NCI-H510A (cell line): ENCODE measurements at places on chromosomes 4 and X.

GRCh38 chr4:80776168-80776567 is 254.3 kb upstream of the BMP3 start:
- DNase-seq = no peak

GRCh38 chrX:74656079-74656745 is 41.8 kb upstream of the RLIM start:
- no peak for DNase-seq

GRCh38 chr4:74942251-74942917 is 9.5 kb downstream of the PARM1 start:
- DNase-seq = no peak

- DNase-seq = no peak
Observed at GRCh38 chr4:150046728-150047217, 31.5 kb upstream of the DCLK2 start.

- DNase-seq = no peak
Observed at GRCh38 chrX:45660477-45660876, 459.8 kb upstream of the DIPK2B start.

DNA sequence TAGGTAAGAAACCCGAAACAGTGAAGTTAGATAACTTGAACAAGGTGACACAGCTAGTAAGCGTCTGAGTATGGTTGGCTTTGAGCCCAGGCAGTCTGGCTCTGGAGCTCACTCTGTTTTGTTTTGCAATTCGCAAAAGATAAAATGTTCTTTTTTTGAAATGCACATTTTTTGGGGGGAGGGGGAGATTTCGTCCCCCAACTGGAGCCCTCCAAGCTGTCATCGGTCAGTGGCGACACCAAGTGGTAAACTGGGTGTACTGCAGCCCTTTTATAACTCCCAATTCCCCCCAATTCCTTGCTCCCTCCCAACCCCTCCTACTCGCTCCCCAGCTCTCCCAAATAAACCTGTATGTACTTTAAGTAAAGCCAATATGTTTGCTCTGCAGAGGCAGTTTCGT is 2.8 kb upstream of the CLCN5 start:
- DNase-seq = no peak

- DNase-seq = no peak
Observed at GRCh38 chr4:117968606-117969005, 65.7 kb upstream of the NDST3 start.

DNA sequence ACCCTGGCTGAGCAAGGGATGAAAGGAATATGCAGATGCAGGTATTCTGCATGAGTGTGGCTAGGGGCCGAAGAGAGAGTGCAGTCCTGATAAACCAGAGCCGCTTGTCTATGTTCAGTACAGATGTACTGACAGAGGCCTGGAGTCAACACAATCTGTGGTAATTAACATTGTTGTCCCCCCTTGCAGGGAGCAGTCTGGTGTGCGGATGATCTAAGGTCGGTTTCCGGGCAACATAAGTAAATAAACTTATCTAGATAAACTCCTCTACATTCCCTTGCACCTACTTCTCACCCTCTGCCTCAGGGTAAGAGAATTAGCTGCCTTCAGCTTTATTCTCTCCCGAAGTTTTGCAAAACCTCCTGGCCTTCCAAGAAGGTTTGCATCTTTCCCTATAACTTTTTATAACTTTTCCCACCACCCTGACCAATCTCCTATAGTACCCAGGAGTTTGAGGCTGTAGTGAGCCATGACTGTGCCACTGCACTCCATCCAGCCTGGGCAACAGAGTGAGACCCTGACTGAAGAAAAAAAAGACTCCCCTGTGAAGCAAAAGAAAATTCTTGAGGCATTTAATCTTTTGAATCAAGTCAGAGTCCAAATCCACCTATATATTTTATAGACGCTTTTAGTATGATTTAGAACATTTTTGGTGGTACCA is 26.6 kb downstream of the SNX25 start:
- no peak for DNase-seq

- DNase-seq = no peak
Observed at GRCh38 chrX:151711787-151712186, 4.0 kb upstream of the FATE1 start.

DNA sequence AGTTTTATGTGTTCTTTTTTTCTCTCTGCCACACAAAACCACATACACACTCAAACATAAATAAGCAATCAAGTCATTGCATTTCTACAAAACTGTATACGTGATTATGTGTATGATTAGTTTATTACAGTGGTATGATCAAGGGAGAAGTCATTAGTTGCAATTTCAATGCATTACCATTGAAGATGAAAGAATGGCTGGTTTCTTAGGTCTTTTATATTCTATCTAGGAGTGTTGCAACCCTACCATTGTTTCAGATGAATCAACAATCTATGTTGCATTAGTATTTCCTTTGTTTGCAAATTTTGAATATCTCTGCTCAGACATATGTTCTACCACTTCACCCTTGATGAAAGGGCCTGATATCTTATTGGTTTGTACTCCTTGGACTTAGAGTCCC is 6.8 kb downstream of the ANXA3 start:
- no peak for DNase-seq

GRCh38 chr4:124173912-124174311 is 538.6 kb downstream of the ANKRD50 start:
- DNase-seq = no peak

DNA sequence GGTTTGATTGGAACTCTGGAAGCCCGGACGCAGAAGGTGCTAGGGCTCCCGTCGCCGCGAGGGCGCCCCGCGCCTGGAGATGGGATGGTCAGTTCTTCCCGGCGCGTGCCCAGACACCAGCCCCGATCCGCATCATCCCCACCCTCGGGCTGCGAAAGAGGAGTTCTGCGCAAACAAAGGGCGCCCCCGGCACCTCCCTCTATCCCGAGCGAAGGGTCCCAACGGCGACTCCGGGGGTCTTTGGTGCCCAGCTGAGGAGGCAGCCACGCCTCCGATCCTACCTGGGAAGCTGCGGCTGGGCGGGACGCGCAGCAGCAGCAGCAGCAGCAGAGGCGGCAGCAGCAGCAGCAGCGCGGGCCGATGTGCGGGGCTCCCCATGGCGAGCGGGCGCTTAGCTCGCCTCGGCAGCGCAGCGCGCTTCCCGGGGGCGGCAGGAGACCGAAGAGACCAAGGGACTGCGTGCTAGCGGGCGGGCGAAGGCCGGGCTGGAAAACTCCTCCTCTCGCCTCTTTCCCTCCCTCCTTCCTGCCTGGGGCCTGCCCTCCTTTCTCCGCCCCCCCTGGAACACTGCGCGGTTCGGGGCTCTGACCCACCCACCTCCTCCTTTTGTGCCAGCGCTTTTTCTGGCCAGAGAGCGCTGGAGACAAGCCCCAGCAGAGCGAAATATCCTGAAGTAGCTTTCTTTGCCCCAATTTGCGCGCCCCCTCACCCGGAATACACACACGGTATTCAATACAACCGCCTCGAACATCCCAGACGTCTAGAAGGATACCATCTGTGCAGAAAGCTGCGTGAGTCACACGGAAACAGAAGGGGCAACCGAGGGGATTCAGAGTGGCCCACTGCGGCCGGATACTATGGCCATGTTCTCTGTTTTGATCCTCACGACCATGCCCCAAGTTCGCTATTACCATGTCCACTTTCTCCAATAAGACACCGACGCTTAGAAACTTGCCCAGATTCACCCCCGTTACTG is at the start of gene SRPX:
TSS of gene SRPX (minus strand) at position 457 of the 976 bp plus-strand sequence. CDS start at position 378, 79 bp downstream.
- no peak for DNase-seq

GRCh38 chr4:94378047-94378446 is 35.4 kb upstream of the HPGDS start:
- no peak for DNase-seq

DNA sequence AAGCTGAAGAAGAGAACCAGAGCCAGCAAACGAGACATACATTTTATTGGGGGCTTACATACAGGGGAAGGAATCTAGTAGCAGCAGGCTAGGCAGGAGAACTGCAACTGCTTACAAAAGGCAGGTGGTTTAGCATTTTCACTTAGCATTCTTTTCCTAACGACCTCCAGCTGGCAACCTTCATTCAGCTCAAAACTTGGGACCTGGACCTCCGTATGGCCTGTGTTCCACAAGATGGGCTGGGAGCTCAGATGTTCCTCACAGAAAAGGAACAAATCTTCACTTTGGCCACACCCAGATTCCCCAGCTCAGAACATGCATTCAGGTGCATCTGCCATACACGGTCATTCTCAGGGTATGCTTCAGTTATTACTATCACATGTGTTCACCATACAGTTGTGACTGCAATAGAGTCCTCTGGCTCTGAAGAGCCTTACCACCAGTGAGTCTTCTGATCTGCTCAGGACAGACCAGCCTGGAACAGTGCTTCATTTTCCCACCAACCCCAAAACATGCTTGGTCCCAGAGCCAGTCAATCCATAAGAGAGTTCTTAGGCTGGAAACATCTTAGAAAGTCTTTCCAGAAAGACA is 29.6 kb upstream of the AP1AR start:
- DNase-seq = no peak

DNA sequence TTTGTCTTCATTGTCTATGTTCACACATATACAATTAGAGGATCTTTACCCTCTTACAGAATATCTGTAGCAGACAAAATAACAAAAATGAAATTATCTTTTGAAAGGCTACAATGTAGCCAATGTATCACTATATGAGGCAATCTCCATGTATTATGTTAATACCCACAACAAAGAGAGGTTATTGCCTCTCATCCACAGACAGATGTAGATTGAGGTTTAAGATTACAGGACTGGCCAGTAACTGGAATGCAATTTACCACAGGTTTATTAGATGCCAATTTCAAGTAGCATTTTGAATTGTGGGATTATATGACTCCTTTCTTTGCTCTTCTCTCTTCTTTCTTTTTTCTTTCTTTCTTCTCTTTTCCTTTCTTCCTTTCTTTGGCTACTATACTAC is 242.6 kb downstream of the ANKRD50 start:
- DNase-seq = no peak

DNA sequence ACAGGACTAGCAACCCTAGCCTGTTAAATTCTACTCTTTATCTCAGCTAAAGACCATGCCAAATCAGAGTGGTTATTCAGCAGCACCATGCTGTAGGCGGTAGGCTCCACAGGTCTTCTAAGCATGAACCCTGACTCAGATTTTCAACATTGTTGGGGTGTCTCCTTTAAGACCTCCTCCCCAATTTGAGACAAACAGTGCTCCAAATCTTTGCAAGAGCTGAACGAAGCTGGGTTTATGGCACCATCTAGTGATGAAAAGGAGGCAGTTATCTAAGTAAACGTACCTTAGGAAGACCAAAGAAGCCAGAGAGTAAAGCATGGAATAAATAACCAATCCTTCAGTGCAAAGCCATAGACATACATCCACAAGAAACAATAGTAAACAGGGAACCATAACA is 334.5 kb upstream of the SLC7A11 start:
- DNase-seq = no peak

DNA sequence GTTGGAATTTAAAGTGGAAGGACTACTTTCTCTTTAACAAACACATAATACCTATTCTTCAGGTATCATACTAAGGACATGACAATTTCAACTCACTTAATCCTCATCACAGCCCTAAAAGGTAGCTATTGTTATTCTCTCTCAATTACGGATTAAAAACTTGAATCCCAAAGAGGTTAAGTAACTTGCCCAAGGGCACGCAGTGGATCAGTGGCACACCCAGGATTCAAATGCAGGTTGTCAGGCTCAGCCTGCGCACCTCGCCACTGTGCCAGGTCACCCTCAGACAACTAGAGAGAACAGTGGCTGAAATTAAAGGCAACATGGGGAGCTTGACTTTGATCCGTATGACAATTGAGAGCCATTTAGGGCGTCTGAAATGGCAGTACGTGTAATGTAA is 67.6 kb downstream of the MFAP3L start:
- no peak for DNase-seq

DNA sequence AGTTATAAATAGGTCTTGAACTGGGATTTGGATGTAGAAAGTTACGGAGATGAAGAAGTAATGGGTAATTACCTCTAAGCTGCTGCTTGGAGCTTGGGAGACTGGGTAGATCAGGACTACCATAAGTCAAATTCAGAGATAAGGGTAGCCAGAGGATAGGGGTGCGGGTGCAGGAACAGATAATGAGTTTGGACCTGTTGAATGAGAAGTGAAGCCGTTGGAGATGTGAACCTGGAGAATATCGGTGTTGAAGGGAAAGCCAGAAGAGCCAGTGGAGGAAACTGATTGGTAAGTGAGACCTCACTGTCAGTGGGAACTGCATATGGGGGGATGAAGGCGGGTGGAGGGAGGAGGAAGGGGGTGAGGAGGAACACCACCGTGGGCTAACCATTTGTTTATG is 618 bp upstream of the FOXO4 start:
- no peak for DNase-seq

DNA sequence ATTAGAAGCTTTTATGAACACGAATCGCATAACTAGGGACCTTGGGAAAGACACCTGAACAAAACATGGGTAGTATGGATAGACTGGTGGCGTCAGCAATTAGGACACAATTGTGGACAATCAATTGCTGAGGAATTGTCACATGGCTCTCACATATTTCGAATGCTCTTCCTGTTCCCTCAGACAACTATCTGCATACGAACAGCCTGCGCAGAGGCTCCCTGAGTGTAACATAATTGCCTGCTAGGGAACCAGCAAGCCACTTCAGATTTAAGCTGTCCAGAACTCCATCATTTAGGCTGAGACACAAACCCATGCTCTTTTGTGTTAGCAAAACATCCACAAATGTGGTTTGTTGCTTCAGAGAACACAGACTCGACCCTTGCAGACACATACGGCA is 160.8 kb downstream of the MGST2 start:
- DNase-seq = no peak

- peak; percentile 1 for DNase-seq
Observed at GRCh38 chr4:157804986-157805385, 367.8 kb downstream of the GASK1B start.

GRCh38 chrX:10685923-10686595 is 65.7 kb upstream of the MID1 start:
- DNase-seq = no peak

DNA sequence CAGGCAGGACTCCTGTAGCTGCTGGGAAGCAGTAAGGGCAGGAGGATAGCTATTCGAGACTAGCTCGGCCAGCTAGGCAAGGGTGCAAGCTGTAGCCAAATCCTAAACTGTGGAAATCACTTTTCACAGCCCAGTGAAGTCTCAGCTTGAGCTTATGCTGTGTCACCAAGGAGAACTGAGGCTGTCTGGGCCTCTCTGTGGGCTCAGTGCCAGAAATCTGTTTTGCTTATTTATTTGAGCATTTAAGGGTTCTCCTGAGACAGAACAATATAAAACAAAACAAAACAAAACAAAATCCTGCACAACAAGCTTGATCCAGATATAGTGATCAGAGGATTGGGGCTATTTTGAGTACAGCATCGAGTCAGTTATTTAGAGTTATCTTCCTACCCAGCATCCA is 97.5 kb downstream of the FANCB start:
- DNase-seq = no peak

GRCh38 chr4:89267846-89268245 is 39.8 kb downstream of the GPRIN3 start:
- no peak for DNase-seq
